ENCODE measurements at places on chromosomes 11 and 22.

DNA sequence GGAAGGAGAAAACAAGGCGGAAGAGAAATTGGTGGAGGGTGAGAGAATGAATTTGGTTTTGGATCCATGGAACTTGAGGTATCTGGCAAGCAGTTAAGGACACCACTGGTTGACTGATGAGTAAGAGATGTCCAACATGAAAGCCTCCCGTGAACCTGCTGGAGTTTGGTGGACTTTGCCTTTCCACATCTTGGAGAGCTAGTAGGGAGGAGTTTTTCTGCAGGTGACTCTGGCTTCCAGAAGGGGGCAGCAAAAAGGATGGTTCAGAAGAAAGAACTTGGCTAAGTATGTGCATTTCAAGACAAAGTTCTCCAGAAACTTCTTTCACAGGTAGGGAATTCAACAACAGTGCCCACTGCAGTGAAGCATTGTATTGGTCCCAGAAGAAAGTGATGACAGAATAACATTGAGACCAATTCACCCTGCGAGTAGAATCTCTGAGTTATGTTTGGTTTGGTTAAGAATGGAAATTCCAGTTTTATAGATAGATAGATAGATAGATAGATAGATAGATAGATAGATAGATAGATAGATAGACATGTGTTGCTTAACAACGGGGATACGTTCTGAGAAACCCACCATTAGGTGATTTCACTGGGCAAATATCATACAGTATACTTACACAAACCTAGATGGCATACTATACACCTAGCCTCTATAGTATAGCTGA is 28.5 kb downstream of the DCDC1 start:
- DNase-seq: no peak

- peak; percentile 94 for DNase-seq
Measured at GRCh38 chr22:18110194-18110953, at the start of gene TUBA8. Gene TUBA8 (plus strand): TSS chr22:18110809. CDS start chr22:18110866, 57 bp downstream.

GRCh38 chr11:65388731-65389130 is 2.3 kb downstream of the FRMD8 start:
- DNase-seq: no peak

- DNase-seq: no peak
Measured at GRCh38 chr22:23244690-23245044, 64.4 kb downstream of the BCR start.

DNA sequence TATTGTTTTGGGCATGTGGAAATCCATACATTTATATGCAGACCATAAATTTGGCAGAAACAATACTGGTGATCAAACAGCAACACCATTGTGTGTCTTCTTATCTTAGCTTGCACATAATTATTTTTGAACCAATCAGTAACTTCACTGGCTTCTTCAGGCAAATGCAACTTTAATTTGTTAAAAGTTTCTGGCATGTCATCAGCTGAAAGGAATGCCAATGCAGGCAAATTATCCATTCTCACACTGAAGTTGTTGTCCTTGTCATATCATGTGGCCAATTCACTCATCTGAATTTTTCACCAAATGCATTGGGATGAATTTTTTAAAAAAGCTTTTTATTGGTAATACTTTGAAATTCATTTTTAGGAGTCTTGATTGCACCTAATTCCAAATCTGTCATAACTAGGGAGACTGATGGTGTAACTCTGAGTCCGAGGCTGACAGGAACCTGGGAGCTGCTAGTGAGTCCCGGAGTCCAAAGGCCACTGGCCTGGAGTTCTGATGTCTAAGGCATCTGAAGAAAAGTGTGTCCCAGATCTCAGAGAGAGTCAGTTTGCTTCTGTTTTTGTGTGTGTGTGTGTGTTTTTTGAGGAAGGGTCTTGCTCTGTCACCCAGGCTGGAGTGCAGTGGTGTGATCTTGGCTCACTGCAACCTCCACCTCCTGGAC is 17.4 kb upstream of the OR10V1 start:
- no peak for DNase-seq

DNA sequence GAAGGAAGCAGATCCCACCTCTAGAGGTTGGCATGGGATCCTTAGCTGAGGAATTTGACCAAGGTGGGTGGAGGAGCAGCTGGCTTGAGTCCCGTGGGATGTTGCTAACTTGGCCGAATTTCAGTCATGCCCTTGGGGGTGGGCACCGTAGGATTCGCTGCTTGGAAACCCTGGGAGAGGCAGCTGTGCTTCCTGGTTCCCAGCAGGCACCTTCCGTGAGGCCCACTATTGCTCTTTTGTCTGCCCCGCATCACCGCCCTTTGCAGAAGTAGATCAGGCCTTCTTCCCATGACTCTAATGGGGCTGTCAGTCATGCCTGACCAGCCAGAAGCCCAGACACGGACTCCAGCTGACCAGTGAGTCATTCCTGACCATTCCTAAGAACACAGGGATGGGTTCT is 292.3 kb upstream of the SYN3 start:
- no peak for DNase-seq

DNA sequence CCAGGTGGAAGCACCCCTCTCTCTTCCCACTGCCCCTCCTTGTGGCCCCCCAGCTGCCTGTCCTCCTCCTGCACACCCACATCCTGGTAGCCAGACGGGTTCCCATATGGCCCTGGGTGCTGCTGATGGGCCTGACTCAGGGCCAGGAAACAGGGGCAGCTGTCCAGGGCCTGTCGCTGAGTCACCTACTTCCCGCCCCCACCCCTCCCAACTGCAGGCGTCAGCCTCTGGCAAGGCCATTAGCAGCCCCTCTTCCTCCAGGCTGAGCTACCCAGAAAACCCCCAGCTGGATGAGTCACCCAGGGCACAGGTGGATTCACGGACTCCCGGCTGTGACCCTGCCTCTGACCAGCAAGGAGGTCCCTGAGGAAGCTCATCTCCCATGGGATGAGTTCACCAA is 6.9 kb upstream of the GAL start:
- DNase-seq: no peak

DNA sequence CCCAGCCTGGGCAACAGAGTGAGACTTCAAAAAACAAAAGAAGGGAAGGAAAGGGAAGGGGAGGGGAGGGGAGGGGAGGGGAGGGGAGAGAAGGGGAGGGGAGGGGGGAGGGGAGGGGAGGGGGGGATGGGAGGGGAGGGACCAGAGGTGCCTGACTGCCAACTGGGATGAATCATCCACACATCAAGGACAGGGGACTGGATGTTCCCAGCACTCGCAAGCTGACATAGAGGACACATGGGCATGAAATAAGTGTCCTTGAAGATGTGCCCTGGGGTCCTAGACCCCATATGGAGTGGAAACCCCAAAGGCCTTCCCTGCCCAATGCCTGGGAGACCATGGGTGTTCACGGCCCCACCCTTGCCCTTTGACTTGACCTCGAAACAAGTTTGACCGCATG is 19.8 kb downstream of the TST start:
- DNase-seq: no peak

DNA sequence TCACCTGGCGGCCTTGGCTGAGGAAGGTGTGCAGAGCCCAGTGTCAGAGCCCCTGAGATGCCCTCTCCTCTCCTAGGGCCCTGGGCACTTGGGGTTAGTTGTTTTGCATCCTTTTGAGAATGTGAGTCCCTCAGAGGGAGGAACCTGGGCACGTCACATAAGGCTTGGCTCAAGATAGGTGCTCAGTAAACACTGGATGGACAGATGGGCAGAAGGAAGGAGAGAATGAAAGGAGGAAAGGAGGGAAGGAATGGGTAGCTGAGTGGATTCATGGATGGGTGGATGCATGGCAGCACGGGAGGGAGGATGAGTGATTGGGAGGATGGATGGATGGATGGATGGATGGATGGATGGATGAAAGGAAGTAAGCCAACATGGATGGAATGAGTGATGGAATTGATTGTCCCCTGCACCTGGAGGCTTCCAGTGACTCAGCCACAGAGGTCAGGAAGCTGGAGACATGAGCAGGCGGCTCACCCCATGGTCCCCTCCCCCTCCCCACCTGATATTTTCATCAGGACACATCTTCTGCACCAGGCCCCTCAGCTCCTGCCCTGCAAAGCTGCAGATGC is 62.2 kb downstream of the IGLL1 start:
- no peak for DNase-seq

GRCh38 chr11:65207918-65208784 is 26.4 kb downstream of the CAPN1 start:
- no peak for DNase-seq
